ENCODE measurements at places on chromosomes 6 and 20.

- DNase-seq, result no peak
Observed at GRCh38 chr6:81570681-81571080, 181.8 kb downstream of the TENT5A start.

DNA sequence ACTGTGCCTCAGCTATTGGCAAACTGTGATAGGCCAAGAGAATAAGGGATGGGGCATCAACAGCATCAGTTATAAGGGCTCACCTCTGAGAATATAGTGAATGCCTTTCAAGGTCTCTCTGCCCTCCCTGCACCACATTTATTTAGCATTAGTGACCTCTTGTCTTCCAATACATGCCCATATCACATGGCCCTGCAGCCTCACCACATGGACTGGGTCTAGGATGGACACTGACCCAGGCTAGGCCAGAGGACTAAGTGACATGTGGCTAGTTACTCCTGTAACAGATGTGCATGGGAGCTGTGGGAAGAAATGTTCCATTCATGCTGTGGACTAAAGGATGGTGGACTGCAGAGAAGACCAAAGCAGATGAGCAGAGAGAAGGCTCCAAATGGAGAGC, 3.2 kb upstream of the BTN2A2 start:
- no peak for DNase-seq

- DNase-seq, result no peak
Observed at GRCh38 chr6:16690608-16691142, 70.6 kb downstream of the ATXN1 start.

DNA sequence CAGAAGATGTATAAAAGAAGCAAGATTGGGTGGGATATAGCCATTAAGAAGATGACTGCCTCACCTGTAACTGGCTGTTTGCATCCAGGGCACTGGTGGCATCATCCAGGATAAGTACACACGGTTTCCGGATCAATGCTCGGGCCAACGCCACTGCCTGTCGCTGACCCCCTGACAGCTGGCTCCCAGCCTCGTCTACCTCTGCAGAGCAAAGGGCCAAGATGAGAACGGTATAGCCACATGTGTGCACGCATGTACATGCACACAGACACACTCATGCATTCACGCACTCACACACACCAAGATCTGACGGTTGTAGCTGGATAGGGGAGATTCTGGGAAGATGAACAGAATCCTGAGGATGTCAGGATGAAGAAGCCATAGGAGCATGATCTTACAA, 3.2 kb upstream of the PSMB8 start:
- no peak for DNase-seq

DNA sequence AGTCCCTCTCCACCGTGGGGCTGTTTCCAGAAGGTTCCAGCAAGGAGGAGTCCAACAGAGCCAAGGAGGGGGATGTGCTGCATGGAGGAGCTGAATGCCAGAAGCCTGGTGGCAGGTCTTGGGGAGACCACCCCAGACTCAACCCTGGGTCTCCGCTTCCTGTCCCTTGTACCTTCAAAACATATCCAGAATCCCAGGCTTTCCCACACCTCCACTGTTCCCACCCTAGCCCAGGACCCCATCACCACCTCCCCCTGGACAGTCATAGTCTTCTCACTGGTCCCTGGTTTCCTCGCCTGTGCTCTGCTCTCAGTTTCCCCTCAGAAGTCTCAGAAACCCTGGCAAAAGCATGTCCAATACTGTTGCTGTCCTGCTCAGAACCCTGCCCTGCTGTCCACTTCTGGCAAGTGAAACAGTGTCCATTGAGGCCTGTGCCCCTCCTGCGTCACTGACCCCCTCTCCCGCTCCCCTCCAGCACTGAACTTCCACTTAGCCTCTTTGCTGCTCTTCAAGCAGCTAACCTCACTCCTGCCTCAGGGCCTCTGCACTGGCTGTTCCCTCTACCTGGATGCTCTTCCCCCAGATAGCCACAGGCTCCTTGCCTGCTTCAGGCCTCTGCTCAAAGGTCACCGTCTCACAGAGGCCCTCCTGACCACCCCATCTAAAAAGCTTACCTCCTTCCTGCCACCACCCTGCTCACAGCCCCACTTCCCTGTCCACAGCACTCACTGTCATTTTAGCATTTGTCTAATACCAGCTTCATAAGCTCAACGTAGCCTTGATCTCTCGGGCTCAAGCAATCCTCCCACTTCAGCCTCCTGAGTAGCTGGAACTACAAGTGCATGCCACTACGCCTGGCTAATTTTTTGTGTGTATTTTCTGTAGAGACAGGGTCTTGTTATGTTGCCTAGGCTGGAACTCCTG, 169.2 kb downstream of the GRM4 start:
- DNase-seq, result no peak

DNA sequence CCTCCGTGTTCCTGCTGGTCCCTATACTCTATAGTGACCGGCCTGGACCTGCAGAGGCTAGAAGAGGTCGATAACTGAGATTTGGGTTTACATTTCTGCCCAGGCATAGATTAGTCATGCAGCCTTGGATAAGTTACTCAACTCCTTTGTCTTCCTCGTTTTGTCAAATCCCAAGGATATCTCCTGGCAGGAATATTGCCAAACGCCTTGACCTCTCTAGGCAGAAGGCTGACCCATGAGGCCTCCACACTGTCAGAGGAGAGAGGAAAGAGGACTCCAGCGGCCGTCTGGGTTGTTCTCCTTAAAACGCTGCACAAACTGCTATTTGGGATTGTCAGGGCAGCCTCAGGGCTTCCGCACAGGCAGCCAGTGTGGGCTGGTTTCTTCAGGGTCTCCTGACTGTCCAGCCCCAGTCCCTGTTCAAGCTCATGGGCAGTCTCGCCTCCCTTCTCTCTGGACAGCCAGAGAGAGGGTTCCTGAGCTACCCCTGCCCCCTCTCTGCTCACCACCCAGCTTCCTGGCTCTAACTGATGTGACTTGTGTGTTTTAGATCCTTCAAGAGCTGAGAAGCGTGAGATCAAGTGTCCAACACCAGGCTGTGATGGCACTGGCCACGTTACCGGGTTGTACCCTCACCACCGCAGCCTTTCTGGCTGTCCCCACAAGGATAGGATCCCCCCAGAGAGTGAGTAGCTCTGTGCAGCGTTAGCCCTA, 44.7 kb upstream of the PCMTD2 start:
- no peak for DNase-seq

GRCh38 chr6:36847152-36847551, 7.9 kb upstream of the CPNE5 start:
- no peak for DNase-seq

- DNase-seq, result no peak
Observed at GRCh38 chr20:64090165-64090564, 6.0 kb upstream of the LKAAEAR1 start.

- DNase-seq, result no peak
Observed at GRCh38 chr20:44837946-44838345, 27.6 kb upstream of the RIMS4 start.

DNA sequence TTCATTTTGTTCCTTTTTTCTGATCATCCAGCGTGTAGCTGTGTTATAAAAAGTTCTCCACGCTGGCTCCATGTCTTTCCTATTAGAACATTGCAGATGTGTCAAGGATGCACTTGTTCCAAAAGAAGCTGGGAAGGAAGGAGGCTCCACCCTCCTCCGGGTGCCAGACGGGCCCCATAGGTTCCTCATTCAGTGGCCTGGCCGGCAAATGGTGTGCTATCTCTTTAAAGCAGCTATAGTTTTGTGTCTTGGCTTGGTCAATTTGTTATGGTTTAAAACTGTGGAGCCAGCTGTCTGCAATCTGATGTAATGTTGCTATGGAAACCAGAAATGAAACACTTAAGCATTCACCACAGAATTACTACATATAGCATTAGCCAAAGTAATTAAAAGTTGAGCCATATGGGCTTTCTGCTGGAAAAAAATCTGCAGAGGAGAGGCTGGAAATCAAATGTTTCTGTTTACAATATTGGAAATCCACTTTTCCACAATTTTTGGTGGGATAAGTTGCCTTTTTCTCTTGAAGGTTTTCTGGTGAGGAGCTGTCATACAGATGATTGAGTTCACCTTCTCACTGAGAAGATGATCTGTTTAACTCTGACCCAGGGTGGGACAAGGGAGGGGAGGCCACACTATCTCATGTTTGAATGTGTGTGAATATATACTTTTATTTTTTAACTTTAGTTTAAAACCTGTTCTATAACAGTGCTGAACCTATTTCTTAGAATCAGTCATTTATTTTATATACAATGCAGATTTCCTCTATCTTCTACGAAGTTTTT, 167.4 kb downstream of the SASH1 start:
- no peak for DNase-seq

DNA sequence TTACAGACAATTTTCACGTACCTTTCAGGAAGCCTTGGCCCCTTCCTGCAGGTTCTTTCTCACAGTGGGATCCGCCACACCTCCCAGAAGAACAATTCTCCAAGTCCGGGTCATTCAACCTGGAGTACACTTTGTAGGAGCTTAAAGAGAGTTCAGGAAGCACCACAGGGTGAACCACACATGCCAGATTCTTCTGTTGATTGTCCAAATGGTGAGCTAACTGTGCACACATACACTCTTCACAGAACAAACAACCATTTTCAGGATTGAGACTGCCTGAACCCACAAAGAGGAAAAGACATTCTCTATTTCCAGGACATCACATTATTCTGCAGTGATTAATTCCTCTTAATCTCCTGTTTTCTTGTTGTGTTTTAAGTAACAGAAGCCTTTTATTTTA, 51.0 kb downstream of the SCGN start:
- DNase-seq, result no peak

- no peak for DNase-seq
Observed at GRCh38 chr6:136073216-136073615, 176.9 kb downstream of the MTFR2 start.

GRCh38 chr6:31122791-31123706, 2.8 kb upstream of the CDSN start:
- no peak for DNase-seq

- DNase-seq, result no peak
Observed at GRCh38 chr20:52473186-52473585, 281.6 kb upstream of the ZFP64 start.

- DNase-seq, result no peak
Observed at GRCh38 chr6:36797055-36797454, 42.2 kb downstream of the CPNE5 start.

DNA sequence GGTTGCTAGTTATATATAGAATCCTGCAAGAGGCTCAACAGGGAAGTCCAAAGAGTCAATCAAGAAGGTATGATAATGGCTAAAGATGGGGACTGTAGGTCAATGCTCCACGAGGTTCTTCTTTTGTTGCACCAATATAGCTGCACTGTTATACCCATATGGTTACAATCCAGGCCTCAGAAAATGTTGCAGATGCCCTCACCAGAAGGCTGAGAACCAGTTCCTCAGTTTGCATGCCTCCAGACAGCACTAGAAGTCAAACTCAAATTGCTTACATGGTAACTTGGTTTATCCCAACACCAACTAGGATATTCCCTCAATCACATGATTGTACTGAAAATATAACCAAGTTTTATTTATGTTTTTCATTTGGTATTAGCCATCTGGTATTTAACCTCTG, 12.1 kb downstream of the EEF1A1 start:
- no peak for DNase-seq

GRCh38 chr6:1227935-1228753, 83.8 kb upstream of the FOXQ1 start:
- no peak for DNase-seq

- no peak for DNase-seq
Observed at GRCh38 chr20:49167811-49168507, 20.2 kb downstream of the STAU1 start.

DNA sequence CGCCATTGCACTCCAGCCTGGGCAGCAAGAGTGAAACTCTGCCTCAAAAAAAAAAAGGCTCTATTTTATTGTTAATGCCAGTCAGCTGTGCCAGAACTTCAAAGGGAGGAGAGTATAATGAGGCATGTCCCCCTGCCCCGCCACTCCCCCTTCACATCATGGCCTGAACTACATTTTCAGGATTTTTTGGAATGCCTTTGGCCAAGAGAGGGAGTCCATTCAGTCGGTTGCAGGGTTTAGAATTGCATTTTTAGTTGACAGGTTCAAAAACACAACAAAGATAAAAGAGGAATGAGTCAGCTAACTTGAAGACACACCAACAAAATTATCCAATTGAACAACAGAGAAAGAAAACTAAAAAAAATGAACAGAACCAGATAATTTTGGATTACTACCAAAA, 59.1 kb downstream of the CEP43 start:
- no peak for DNase-seq

- DNase-seq, result no peak
Observed at GRCh38 chr6:169805242-169805838, 53.9 kb downstream of the ERMARD start.
